HFFc6 (cell line): ENCODE measurements at places on chromosomes 4 and X. TPM values are rescaled to one million over a fixed set of nuclear protein-coding genes. Genes with fewer than 3 reads are reported as not detected.

The MTMR8 gene
- not detected in 3 replicates for total RNA-seq

GRCh38 chr4:135015771-135016170, 814.2 kb upstream of the PABPC4L start:
- no peak overlapping the region for H3K27ac ChIP-seq
- H3K4me3 ChIP-seq, result no peak overlapping the region
- DNase-seq, result no peak
- no peaks in the 10 kb centered on the region for H3K4me1 ChIP-seq
- H3K27me3 ChIP-seq, result no peaks in the 10 kb centered on the region; the same call in 1 of the 2 replicates
- peaks cover 20% of the 10 kb centered on the region for H3K36me3 ChIP-seq

GRCh38 chrX:129318375-129318774, 204.9 kb downstream of the SMARCA1 start:
- H3K36me3 ChIP-seq, result no peaks in the 10 kb centered on the region
- no peak overlapping the region for H3K27ac ChIP-seq
- H3K27me3 ChIP-seq, result peaks cover 2% of the 10 kb centered on the region; the same call in 1 of the 2 replicates
- H3K4me1 ChIP-seq, result no peaks in the 10 kb centered on the region
- no peak overlapping the region for H3K4me3 ChIP-seq

- no peaks in the 10 kb centered on the region for H3K4me1 ChIP-seq
- no peak for DNase-seq
- H3K27ac ChIP-seq, result no peak overlapping the region
- H3K36me3 ChIP-seq, result no peaks in the 10 kb centered on the region
- no peak overlapping the region for H3K4me3 ChIP-seq
Measured at GRCh38 chr4:136713140-136713539, 819.2 kb downstream of the PCDH18 start.

GRCh38 chr4:125283707-125284279, 31.0 kb upstream of the FAT4 start:
- H3K27me3 ChIP-seq, result no peaks in the 10 kb centered on the region
- no peak overlapping the region for H3K4me3 ChIP-seq
- H3K36me3 ChIP-seq, result no peaks in the 10 kb centered on the region
- no peaks in the 10 kb centered on the region for H3K4me1 ChIP-seq
- no peak overlapping the region for H3K27ac ChIP-seq

DNA sequence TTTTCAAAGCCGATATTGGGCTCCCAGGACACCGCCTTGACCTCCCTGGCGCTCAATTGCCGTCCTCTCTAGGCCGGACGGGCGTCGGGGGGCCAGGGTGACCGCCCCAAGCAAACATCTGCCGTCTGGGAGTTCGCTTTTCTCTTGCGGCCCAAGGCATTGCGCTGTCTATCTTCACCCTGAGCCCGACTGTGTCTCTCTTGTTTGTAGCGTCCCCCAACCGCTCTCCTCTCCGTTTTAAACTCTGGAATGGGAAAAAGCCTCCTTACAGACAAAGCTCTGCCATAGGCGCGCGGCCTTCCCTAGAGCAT, 551 bp upstream of the ARX start:
- H3K36me3 ChIP-seq, result no peaks in the 10 kb centered on the region
- no peak overlapping the region for H3K4me3 ChIP-seq
- H3K4me1 ChIP-seq, result peaks cover 5% of the 10 kb centered on the region; the same call in 1 of the 2 replicates
- H3K27me3 ChIP-seq, result peaks cover 33% of the 10 kb centered on the region
- DNase-seq, result no peak

DNA sequence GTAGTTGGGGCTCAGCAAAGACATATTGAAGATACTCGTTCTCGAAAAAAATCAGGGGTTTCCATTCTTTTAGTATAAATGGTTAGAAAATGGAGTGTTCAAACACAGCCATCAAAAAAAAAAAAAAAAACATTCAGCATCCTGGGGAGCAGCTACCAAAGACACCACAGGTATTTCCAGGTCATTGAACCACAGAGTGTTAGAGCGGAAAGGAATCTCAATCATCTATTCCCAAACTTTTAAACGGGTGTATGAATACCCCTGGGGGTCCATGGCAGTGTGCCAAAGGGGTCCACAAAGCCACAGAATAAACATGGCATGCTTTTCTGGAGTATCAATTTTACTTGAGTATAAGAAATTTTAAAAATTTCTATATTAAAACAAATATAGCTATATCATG, 6.9 kb upstream of the FGF16 start:
- no peak overlapping the region for H3K4me3 ChIP-seq
- H3K27me3 ChIP-seq, result no peaks in the 10 kb centered on the region

The LRIT3 gene
- not detected in 2 replicates for total RNA-seq

GRCh38 chr4:130485371-130485770, 1389.4 kb downstream of the C4orf33 start:
- peaks cover 27% of the 10 kb centered on the region for H3K4me1 ChIP-seq
- no peak for DNase-seq
- no peaks in the 10 kb centered on the region for H3K27me3 ChIP-seq
- no peaks in the 10 kb centered on the region for H3K36me3 ChIP-seq
- peak overlapping the region; percentile 31; the same call in 1 of the 2 replicates for H3K4me3 ChIP-seq

The ARL9 gene
- not detected in 3 replicates for total RNA-seq

- no peak overlapping the region for H3K27ac ChIP-seq
- peaks cover 24% of the 10 kb centered on the region for H3K4me1 ChIP-seq
- no peak for DNase-seq
- H3K36me3 ChIP-seq, result peaks cover 6% of the 10 kb centered on the region
- H3K4me3 ChIP-seq, result no peak overlapping the region
Measured at GRCh38 chr4:109562457-109563239, 2.6 kb downstream of the MCUB start.

GRCh38 chr4:88630756-88631155, 38.5 kb downstream of the HERC3 start:
- no peaks in the 10 kb centered on the region for H3K27me3 ChIP-seq
- H3K4me1 ChIP-seq, result peaks cover 53% of the 10 kb centered on the region
- peak overlapping the region; percentile 10; the same call in 1 of the 2 replicates for H3K4me3 ChIP-seq
- DNase-seq, result peak; percentile 66
- H3K27ac ChIP-seq, result peak overlapping the region; percentile 86

GRCh38 chr4:118767109-118767508, 68.8 kb downstream of the SEC24D start:
- no peak overlapping the region; the same call in 1 of the 2 replicates for H3K4me3 ChIP-seq
- H3K4me1 ChIP-seq, result peaks cover 81% of the 10 kb centered on the region
- H3K36me3 ChIP-seq, result peaks cover 54% of the 10 kb centered on the region

The TMEM35A gene
- 2.0 to 3.9 TPM (median 2.8 TPM) in 3 replicates for total RNA-seq

The OTC gene
- total RNA-seq, result not detected in 3 replicates

- H3K4me3 ChIP-seq, result no peak overlapping the region
- DNase-seq, result no peak
- no peaks in the 10 kb centered on the region for H3K4me1 ChIP-seq
- no peak overlapping the region for H3K27ac ChIP-seq
- no peaks in the 10 kb centered on the region for H3K36me3 ChIP-seq
Measured at GRCh38 chr4:23547096-23547495, 342.8 kb downstream of the PPARGC1A start.

The DIPK2B gene
- not detected in 3 replicates for total RNA-seq

GRCh38 chrX:11753668-11754067, 4.4 kb upstream of the MSL3 start:
- peaks cover 21% of the 10 kb centered on the region for H3K4me1 ChIP-seq
- H3K27me3 ChIP-seq, result peaks cover 2% of the 10 kb centered on the region
- H3K4me3 ChIP-seq, result no peak overlapping the region
- no peak for DNase-seq
- H3K27ac ChIP-seq, result no peak overlapping the region
- H3K36me3 ChIP-seq, result no peaks in the 10 kb centered on the region

The G6PD gene
- total RNA-seq, result 121 to 198 TPM (median 130 TPM) in 3 replicates

DNA sequence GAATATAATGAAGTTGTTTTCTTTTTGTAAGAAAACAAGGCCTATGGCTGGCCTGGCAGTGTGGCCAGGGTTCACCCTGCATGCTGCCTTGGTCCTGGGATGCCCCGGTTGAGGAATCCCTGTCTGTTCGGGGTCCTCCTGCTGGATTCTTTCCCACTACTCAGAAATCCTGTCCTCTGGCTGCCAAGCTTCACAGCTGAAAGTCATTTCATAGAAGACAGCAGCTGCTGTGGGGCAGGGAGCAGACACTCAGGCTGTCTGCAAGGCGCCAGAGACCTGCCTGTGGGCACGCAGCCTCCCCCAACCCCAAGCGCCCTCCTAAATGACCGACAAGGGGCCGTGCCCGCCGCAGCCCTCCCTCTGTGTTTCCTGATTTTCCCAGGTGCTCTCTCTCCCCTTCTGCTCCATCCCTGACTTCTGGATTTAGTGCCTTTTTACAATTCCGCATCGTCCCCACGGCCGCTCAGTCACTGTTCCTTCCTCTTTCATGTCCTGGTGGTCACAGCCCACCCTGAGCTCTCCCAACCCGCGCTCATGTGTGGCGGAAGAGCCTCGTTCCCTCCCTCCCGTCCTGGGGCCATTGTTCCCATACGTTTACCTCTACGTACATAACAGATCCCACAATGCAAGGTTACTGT, 27.5 kb downstream of the ZFYVE28 start:
- no peak overlapping the region for H3K27ac ChIP-seq
- no peak overlapping the region for H3K4me3 ChIP-seq
- DNase-seq, result no peak
- H3K27me3 ChIP-seq, result peaks cover 48% of the 10 kb centered on the region
- H3K36me3 ChIP-seq, result no peaks in the 10 kb centered on the region

DNA sequence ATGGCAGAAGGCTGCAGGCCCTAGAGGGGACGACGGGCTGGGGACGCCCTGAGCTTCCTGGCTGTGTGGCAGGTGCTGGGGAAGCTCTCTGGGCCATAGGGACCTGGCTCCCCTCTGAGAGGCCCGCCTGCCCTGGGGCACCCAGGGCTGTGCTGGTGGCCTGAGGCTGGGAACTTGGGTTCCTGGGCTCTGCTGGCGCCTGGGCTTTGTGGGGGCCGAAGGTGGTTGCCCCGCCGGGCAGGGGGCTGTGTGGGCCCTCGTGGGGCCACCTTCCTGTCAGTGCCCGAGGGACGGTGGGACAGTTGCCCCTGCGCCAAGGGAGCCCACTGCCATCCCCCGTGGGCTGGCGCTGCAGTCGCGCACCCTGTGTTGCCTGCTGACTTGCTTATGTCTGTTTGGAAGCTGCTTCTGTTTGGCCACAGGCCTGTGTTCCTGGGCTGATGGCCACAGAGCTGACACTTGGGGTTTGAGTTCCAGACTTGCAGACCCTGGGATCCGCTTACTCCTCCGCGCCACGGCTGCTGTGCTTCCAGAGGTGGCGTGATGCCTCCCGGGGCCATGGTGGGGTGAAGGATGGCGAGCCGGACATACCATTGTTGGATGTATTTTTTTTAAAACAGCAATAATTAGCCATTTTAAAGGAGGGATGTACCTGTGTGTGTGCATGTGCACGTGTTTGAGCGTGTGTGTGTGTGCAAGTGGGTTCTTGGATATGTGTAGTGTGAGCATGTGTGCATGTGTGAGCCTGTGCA, 8.5 kb downstream of the NAT8L start:
- no peak overlapping the region for H3K4me3 ChIP-seq
- H3K27me3 ChIP-seq, result peaks cover 5% of the 10 kb centered on the region; the same call in 1 of the 2 replicates
- H3K36me3 ChIP-seq, result no peaks in the 10 kb centered on the region
- H3K27ac ChIP-seq, result no peak overlapping the region
- H3K4me1 ChIP-seq, result no peaks in the 10 kb centered on the region

DNA sequence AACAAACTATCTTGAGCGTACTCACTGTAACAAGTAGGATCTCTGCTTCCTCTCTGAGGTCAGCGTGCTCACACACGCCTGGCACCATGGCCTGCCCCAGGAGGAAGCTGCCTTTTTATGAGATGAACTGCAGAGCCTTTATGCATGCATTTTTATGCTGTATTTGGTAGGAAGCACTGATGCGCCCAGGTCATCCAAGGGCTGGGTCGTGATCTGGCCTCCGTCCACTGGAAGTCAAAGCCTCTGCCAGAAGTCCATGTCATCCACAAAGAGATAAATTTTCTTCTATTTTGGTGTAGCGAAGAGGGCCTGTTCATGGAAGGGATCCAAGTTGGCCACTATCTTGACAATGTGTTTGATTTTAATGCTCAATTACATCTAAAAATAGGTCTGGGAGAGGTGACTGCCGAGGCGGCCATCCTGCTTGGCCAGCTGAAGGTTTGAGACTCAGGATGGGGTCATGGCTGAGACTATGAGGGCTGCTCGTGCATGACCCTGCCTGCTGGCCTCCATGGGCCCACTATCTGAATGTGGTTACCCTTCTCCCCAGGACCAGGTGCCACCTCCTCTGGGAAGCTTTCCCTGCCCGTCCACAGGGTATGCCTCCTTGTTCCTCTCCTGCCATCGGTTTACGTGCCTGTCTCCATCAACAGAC, 50.3 kb downstream of the HTRA3 start:
- no peak for DNase-seq
- H3K27ac ChIP-seq, result no peak overlapping the region
- peaks cover 2% of the 10 kb centered on the region; the same call in 1 of the 2 replicates for H3K27me3 ChIP-seq
- no peaks in the 10 kb centered on the region for H3K36me3 ChIP-seq

DNA sequence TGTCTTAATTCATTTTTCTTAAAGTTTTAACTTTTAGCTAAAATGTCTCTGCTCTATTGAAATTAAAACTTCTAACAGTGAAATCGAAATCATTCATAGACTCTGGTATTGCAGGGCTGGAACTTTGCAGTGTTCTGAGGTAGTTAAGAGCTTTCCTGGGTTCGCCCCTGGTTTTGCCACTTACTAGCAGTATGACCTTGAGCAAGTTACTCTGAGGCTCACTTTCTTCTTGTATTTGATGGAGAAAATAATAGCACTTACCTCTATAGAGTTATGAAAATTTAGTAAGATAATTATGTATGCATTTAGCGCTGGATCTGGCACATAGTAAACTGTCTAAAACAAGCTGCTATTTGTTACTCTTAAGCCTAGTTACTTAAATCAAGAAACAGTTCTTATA, 1.7 kb downstream of the SLAIN2 start:
- H3K27me3 ChIP-seq, result peaks cover 4% of the 10 kb centered on the region; the same call in 1 of the 2 replicates
- peak overlapping the region; percentile 22 for H3K27ac ChIP-seq
- DNase-seq, result no peak
- H3K36me3 ChIP-seq, result peaks cover 6% of the 10 kb centered on the region
- peaks cover 73% of the 10 kb centered on the region for H3K4me1 ChIP-seq
- peak overlapping the region; percentile 100 for H3K4me3 ChIP-seq

The ARR3 gene
- total RNA-seq, result not detected in 3 replicates

GRCh38 chrX:17464194-17464593, 89.2 kb downstream of the NHS start:
- H3K27ac ChIP-seq, result peak overlapping the region; percentile 80
- peaks cover 44% of the 10 kb centered on the region for H3K4me1 ChIP-seq
- peak overlapping the region; percentile 46 for H3K4me3 ChIP-seq

- no peaks in the 10 kb centered on the region for H3K27me3 ChIP-seq
- H3K4me1 ChIP-seq, result no peaks in the 10 kb centered on the region
- H3K27ac ChIP-seq, result no peak overlapping the region
Measured at GRCh38 chr4:61129971-61130370, 70.2 kb upstream of the ADGRL3 start.

DNA sequence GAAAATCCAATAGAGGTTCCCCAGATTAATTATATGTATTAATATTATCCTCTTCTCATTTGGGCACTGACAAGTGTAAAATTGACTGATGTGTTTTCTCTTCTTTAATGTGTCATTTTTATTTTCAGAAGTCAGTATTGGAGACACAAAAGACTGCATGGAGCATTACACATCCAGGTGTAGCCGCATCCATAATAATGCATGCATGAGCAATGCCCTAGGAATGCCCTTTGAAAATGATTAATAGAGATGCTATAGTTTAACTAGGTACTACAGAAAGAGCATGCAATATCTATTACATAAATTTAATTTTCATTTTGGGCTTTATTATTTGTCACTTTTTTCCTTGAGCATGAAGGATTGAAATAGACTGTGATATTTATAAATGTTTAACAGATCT, 509.9 kb downstream of the SPOCK3 start:
- H3K27me3 ChIP-seq, result no peaks in the 10 kb centered on the region; the same call in 1 of the 2 replicates
- no peak for DNase-seq
- H3K27ac ChIP-seq, result no peak overlapping the region
- no peaks in the 10 kb centered on the region for H3K4me1 ChIP-seq
- H3K36me3 ChIP-seq, result no peaks in the 10 kb centered on the region

GRCh38 chrX:19742826-19743225, 144.6 kb downstream of the SH3KBP1 start:
- H3K4me1 ChIP-seq, result peaks cover 13% of the 10 kb centered on the region
- no peak for DNase-seq
- H3K36me3 ChIP-seq, result no peaks in the 10 kb centered on the region
